Muscle of leg (tissue), 16 donors: ENCODE measurements at places on chromosomes 12 and 14. TPM values are rescaled to one million over a fixed set of nuclear protein-coding genes. Genes with fewer than 3 reads are reported as not detected.
A peak's percentile ranks its signal among the peaks of the same experiment; 100 is the strongest.

The MYG1 gene
- 47.5 TPM for total RNA-seq

- peak; percentile 49 for DNase-seq
These were observed 19.6 kb downstream of the NINJ2 start for GRCh38 chr12:643475-644302.

DNA sequence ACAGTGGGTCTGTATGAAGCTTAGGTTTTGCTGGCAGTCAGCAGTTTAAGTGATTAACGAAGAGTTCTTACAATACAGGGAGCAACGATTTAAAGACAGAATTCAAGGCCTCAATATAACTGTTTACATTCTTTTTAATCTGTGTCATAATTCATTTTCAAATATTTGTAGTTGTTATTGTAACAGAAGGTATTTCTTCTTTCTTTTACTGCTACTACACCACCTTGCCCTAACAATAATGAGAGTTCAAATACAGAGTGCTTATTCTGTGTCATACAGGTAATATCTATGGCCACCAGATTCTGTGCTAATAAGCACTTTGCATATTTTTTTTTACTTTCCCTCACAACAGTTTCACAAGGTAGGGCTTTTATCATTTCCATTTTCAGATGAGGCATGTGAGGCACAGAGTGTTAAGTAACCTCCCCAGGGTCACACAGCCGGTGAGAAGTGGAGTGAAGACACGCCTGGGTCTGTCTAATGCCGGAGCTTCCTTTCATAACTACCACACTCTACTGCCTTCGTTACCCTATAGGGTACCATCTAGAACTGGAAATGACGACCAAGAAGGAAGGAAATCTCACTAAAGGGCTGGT, 81.9 kb downstream of the PELI2 start:
- no peak for DNase-seq

The C12orf43 gene
- total RNA-seq, result 10.8 TPM

- no peak for DNase-seq
These were observed 165.3 kb downstream of the ALX1 start for GRCh38 chr12:85445060-85445938.

The SLCO1B1 gene
- 0.04 TPM for total RNA-seq

The SLC7A7 gene
- 15.8 TPM for total RNA-seq

DNA sequence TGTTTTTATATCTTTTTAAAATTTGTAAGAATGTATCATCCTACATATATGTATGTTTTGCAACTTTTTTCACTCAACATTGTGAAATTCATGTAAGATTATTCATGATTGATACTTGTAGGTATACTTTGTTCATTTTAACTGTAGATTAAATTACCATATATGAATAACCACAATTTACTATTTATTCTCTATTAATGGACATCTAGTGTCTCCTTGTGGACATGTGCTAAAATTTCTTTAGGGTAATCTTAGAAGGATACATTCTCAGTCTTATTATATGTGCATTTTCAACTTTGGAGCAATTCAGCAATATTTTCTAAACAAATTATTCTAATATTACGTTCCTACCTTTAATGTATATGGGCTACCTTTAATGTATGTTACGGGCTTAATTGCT, 192.4 kb downstream of the FUT8 start:
- DNase-seq, result no peak

The TMEM117 gene
- total RNA-seq, result 13.0 TPM

DNA sequence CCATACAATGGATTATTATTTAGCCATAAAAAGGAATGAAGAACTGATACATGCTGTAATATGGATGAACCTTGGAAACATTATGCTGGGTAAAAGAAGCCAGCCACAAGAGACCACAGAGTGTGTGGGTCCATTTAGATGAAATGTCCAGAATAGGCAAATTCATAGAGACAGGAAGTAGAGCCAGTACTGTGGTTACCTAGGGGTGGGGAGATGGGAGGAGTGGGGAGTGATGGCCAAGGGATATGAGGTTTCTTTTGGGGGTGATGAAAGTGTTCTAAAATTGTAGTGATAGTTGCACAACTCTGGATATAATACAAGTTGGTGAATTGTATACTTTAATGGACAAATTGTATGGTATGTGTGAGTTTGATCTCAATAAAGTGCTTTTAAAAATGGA, 18.6 kb downstream of the JDP2 start:
- no peak for DNase-seq

DNA sequence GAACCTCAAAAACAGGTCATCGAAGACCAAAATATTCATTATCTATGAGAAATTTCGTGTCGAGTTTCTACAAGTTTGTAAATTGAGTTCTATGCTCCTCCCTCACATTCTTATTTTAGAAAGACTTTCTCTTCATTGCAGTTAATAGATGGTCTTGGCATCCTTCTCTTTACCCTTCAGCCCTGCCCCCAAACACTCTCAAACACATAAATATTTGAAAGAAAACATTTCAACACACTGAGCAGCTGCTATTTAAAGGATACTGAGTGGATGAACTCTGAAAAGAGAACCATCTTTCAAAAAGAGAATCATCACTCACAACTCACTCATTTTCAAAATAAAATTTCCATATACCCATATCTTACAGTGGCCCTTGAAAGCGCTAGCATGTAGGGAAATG, 67.1 kb downstream of the NUAK1 start:
- peak; percentile 27 for DNase-seq

DNA sequence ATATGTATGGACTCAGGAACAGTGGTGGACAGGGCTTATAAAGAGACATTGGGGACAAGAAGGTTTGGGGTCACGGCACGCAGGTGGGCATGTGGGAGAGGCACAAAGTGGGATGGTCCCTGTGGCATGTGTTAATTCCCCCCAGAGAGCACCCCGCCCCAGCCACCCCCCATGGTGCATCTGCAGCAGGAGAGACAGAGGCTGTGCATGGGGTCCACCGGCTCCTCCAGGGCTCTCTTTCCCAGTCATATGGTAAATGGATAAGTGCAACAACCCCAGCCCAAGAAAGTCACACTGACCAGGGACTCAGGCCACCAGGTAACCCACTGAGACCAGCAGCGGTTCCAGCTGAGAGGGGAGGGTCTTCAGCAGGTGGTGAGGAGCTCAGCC, 242.1 kb downstream of the BCL11B start:
- no peak for DNase-seq

DNA sequence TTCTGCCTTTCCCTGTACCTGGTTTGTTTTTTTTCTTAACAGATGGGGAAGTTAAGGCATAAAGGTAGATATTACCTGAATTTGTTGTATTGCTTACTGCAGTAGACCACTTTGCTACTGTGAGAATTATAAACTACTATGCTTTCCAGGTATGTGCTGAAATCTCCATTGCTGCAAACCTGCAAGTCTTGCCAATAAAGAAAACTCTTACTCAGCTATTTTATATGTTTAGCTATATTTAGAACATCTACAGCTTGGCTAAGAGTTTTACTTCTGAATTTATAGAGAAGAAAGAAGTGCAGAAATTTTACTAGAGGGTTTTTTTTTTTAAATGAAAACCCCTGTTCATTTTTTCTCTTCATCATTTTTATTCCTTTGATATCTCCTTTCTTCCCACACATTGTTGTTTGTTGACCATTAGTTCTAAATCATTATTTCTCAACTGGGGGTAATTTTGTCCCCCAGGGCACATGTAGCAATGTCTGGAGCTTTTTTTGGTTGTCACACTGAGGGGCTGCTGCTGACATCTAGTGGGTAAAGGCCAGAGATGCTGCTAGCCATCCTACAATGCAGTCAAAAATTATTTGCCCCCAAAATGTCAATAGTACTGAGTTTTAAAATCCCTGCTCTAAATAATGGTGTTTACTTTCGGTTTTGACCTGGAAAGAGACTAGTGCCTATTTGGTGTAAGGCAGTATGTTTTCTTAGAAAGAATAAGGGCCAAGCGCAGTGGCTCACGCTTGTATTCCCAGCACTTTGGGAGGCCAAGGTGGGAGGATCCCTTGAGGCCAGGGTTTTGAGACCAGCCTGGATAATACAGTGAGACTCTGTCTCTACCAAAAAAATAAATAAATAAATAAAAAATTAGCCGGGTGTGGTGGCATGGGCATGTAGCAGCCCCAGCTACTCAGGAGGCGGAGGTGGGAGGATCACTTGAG, 48.6 kb downstream of the PCNX1 start:
- DNase-seq, result peak; percentile 39

The SFSWAP gene
- 24.6 TPM for total RNA-seq

The KLRB1 gene
- total RNA-seq, result 0.49 TPM

DNA sequence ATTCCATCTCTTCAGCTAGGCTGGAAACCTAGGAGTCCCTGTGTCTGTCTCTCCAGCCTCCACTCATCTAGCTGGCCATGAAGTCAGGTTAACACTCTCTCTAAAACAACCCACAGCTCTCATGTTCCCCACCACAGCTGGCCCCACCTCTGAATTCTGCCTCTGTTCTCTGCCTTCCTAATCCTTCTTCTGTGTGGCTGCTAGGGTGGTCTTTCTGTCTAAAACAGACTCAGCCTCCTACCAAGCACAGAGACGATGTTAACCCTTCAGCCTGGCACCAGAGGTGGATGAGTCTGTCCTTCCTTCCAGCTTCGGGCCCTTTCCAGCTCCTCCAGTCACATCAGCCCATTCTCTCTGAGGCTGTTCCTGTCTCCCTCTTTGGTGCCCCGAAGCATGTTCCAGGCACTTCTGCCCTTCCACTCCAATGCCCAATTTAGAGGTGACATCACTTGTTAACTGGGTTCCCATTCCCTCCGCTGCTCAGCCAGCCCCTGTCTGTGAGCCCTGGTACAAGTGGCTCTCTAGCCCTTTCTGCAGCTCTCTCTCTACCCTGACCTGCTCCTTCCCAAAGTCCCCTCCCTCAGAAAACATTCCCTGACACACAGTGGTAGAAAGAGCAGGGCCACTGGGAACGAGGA, 9.1 kb downstream of the FIGNL2 start:
- DNase-seq, result no peak

The EPYC gene
- total RNA-seq, result 0.04 TPM

DNA sequence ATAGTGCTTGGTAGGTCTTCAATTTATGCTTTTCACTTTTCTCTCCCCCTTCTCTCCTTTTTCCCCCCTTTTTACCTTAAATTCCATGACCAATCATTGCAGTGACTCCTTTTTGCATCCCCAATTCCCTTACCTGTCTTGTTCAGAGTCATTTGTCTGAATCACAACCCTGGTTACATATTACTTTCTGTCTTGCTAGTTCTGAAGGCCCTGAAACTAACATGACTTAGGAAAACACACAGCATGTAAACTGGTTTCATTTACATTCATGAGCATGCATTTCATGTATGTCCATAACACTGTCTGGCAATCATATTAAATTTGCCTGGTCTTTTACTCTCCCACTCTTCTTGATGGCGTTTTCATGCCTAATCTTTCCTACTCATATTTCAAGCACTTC, 20.3 kb upstream of the FOXG1 start:
- no peak for DNase-seq

The GPR162 gene
- 11.3 TPM for total RNA-seq

DNA sequence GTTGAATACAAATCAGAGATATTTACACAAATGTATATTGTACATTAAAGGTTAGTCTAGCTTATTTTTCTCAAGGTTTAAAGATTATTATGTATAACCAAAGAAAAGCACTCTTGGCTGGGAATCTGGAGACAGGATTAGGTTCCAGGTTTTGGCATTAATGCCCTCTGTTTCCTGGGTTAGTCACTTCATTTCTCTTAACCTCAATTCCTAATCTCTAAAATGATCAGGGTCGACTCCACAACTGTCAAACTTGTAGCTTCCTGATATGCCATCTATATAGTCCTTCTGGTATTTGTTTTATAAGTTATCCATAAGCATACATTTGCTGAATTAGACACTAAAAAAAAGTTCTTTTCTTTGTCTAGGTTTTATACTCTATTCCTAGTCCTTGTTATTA, 2.6 kb downstream of the ITPR2 start:
- DNase-seq, result no peak

DNA sequence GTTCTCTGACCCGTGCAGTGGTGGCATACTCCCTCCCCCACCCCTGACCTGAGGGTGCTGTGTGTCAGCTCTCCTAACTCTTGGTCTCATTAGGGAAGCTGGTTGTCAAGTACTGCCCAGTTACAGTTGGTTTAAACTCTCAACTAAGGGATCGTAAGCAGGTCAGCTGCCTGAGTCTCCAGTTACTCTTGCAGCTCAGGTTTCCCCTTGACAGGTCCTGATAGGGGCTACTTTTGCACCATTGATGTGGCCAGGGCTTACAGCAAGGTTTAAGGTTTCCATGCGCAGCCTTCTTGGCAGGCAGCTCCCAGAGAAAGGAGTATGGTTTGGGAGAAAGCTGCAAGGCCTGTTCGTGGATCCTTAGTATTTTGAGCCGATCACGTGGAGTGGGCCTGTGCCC, 74.5 kb downstream of the ETV6 start:
- DNase-seq, result peak; percentile 73

GRCh38 chr14:104789752-104790743, 5.5 kb downstream of the AKT1 start:
- no peak for DNase-seq

GRCh38 chr12:119938049-119938667, 50.9 kb upstream of the BICDL1 start:
- DNase-seq, result peak; percentile 70

The TGM1 gene
- total RNA-seq, result 0.71 TPM

DNA sequence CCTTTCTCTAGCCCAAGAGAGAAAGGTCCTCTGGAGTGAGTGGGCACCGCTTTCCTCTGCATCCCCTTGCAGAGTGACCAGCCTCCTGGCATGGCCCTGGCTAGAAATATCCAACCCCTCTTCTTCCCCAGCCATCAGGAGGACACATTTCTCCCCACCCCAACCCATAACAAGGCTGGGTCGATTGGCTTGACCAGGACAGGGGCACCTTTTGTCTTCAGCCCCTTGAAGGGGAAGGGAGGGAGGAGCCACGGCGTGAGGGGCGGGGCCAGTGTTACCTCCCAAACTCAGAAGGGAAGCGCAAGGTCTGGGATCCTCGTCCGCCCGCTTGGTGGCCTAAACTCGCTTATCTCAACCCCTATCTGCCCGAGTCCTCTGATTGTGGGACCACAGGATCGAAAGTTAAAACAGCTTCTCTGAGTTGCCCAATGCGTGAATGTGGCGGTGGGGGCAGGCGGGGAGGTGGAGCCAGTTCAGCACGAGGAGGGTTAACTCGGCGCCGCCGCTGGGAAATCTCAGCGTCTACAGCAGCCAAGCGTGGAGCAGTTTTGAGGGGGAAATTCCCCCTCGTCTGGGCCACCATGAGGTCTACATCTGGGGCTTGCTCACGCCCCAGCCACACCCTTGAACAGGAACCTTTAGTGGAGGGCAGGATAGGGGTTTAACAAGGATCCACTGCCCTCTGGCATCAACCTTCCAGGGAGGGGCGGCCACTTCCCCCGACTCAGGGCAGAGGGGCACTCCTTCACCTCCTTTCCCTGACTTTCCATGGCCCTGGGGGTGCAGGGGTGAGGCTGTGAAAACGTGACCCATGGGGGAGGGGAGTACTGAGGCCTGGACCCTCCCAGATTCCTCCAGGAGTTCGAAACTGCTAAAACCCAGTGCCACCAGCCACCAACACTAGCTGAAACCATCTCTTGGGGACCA, 795 bp downstream of the STAT6 start:
- DNase-seq, result peak; percentile 66
